ENCODE measurements at places on chromosomes 4 and X.

DNA sequence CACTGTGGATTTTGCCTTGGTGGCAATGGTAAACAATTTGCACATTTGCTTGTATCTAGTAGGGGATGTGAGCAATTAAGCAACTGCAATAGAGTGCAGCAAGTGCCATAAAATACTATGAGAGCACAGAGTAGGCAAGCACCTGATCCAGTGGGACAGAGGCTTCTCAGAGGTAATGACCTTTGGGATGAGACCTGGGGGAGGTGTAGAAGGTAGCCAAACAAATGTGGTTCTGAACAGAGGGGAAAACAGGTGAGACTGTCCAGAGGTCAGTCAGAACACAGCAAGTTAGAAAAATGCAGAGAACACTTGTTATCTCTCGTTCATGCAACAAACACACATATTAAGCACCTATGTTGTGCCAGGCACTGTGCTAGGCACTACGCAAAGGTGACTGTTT, 21.4 kb upstream of the ANK2 start:
- DNase-seq, result no peak

GRCh38 chrX:123993326-123993725, 31.8 kb downstream of the STAG2 start:
- DNase-seq, result peak; percentile 55

- DNase-seq, result no peak
Measured at GRCh38 chrX:132858018-132858417, 100.4 kb downstream of the HS6ST2 start.

GRCh38 chr4:101367201-101367600, 19.9 kb upstream of the PPP3CA start:
- peak; percentile 95 for DNase-seq

GRCh38 chr4:128353791-128354190, 66.2 kb upstream of the PGRMC2 start:
- no peak for DNase-seq

DNA sequence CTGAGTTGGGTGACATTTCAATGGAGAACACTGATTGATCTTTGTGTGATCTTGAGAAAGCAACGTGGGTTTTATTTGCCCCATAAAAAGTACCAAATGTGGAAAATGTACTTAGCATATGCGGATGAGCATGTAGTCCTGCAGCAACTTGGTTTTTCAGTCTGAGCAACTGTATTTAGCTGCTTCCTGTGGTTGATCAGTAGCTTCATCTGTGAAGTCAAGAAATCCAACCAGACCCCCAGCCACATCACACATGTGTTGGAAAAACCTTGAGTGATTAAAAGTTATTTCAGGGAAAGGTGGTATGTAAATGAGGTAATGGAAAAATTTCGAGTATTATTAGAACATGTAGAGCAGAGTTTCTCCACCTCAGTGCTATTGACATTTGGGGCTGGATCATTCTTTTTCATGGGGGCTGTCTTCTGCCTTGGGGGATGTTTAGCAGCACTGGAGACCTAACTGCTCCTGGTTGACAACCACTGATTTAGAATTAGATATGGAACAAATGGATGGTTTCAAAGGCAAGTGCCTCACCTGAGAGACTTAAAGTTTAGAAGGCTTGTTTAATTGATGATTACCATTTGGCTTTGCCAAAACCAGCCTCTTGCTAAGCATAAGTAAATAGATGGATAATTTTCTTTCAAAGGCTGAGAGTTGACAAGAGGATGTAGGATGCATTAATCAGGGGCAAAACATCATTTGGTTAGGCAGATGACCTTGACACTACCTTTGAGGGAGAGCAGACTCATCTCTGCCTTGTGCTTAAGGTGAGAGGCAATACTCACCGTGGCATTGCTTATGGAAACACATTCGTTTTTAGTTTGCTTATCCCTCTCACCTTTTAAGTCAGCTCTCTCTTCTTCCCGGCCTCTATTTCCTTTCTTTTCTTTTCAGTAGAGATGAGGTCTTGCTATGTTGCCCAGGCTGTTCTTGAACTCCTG, 193.0 kb upstream of the RPS6KA3 start:
- DNase-seq, result no peak

DNA sequence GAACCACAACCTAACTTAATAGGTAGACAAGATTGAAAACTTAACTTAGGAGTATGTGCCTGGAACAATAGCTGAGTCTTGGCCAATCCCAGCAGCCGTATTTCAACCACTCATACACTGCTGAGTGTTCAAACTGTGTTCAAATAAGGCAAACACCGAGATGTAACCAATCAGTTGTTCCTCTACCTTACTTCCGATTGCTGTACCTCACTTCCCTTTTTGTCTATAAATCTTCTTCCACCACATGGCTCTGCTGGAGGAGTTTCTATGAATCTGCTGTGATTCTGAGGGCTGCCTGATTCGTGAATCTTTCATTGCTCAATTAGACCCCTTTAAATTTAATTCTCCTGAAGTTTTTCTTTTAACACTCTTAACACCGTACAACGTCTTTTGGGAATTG, 108.0 kb downstream of the ANAPC4 start:
- no peak for DNase-seq

GRCh38 chr4:152050106-152050505, 289.3 kb upstream of the GATB start:
- DNase-seq, result no peak

GRCh38 chrX:105475801-105476200, 255.3 kb upstream of the TEX13A start:
- no peak for DNase-seq

GRCh38 chr4:7037425-7037824, 5.7 kb upstream of the TADA2B start:
- no peak for DNase-seq

- DNase-seq, result no peak
Measured at GRCh38 chr4:76276813-76277212, 25.3 kb downstream of the FAM47E start.

DNA sequence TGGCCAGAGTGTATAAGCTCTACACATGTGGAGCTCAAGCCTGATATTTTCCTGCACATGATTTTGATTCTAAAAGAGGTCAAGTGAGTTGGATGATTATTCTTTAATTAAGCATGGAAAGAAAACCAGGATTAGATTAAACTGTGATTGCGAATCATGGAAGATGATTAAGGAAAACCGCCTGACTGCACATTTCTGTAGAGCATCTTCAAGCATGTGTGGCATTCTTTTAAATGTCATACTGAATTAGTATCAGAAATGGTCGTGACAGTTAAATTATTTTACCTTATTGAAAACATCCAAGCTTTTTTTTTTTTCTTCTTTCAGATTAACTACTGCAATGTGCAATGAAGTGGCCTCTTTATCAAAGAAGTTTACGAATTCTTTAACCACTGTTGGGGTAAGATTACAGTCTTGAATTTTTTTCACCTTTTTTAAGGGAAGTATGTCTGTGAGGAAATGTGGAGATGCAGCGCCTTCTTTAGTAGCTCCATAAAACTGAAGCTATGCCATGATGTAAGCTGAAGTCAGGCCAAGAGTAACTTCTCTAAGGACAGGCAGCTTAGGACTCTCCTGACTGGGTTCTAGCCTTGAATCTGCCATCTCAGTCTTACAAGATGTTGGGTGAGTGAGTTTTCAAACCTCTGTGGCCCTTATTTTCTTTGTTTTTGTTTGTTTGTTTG, 67.9 kb downstream of the FAM114A1 start:
- DNase-seq, result no peak

DNA sequence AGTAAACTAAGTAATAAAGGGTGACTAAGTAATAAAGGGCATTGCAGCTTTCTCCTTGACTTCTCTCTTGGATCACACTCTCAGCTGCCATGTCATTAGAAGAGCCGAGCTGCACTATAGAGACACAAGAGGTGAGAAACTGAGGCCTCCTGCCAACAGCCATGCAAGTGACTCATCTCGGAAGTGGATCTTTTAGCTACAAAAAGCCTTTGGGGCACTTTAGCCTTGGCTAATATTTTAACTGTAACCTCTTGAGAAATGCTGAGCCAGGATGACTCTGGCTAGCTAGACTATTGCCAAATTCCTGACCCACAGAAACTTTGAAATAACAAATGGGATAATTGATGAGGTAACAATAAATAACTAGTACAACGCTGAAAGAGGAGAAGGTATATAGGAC, 1.5 kb upstream of the NEIL3 start:
- DNase-seq, result peak; percentile 57

DNA sequence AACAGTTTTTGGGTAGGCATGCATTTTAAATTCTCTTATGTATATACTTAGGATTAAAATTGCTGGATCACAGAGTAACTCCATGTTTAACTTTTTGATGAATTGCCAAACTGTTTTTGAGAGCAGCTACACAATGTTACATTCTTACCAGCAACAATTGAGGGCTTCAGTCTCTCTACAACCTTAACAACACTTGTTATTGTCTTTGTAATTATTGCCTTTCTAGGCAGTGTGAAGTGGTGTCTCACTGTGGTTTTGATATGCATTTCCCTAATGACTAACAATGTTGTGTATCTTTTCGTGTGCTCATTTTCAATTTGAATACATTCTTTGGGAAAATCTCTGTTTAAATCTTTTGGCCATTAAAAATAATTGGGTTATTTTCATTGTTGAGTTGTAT, 17.3 kb upstream of the F11 start:
- no peak for DNase-seq

DNA sequence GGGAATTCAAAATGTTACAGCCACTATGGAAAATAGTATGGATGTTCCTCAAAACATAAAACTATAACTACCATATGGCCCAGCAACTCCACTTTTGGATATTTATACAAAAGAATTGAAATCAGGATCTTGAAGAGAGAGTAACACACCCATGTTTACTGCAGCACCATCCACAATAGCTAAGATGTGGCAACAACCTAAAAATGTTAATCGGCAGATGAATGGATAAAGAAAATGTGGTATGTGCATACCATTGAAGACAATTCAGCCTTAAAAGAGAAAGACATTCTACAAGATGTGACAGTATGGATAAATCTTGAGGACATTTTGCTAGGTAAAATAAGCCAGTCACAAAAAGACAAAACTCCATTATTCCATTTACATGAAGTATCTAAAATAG, 171.9 kb downstream of the DCHS2 start:
- no peak for DNase-seq

DNA sequence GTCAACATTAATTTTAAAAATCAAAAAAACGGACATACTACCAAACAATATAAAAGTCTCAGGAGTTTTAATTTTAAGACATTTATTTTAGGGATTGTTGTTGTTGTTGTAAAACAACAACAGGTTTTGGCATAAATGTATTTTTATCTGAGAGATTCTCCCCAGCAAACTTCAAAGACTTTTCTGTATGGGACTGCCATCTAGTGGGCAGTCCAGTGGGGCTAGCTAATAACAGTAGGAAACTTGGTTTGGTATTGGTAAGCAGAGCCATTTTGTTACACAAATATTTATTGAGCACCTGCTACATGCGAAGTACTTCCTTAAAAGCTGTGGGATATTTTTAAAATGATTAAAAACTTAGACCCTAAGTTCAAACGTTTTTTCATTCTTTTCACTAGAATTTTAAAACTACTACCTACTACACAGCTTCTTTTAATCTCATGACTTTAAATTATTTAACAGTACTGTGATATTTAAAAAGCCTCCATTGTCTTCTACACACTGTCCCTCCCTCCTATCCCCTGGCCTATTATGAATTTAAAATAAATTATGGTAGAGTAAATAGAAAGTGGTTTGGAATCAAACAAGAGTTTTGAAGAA, 1028.4 kb upstream of the INTU start:
- peak; percentile 36 for DNase-seq

DNA sequence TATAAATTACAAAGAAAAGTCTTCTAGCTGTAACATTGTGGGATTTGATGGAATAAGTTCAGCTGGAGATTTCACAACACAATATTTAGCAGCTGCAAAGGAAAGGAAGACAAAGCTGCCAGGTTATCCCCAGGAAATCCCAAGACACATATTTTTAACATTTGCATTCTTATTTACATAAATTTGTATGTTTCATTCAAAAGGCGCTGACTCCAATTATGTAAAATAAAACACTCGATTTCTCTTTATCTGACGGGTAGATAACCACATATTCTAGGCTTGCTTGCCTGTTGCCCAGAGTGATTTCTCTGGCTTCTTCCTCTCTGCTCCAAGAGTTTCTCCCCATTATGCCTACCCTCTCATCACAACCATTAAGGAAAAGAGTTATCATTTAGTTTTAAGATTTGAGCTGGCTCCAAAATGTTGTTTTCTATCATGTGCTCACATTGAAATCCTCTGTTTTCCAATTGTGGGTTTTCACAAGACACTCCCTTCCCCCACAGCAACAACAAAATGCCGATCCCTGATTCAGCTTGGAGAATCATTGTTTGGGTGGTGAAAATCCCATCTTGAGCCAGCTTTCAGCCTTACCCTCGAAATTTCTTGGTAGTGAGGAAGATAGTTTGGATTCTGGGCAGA, 128.2 kb upstream of the RASGEF1B start:
- DNase-seq, result no peak

GRCh38 chr4:58760737-58761136, 1650.6 kb upstream of the IGFBP7 start:
- DNase-seq, result peak; percentile 11

DNA sequence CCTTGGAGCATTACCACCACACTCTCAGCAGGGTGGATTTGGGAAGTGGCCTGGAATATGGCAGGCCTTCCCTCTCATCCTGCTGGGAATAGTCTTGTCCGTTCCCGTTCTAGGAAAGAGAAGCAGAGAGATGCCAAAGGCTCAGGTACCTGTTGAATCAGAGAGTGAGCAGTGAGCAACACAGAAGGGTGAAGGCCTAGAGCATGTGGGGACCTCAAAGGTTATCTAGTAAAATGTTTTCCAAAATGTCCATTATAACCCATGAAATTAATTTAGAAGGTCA, 30.8 kb downstream of the SLC16A2 start:
- DNase-seq, result no peak

GRCh38 chr4:79495447-79495846, 87.4 kb upstream of the GK2 start:
- DNase-seq, result no peak

DNA sequence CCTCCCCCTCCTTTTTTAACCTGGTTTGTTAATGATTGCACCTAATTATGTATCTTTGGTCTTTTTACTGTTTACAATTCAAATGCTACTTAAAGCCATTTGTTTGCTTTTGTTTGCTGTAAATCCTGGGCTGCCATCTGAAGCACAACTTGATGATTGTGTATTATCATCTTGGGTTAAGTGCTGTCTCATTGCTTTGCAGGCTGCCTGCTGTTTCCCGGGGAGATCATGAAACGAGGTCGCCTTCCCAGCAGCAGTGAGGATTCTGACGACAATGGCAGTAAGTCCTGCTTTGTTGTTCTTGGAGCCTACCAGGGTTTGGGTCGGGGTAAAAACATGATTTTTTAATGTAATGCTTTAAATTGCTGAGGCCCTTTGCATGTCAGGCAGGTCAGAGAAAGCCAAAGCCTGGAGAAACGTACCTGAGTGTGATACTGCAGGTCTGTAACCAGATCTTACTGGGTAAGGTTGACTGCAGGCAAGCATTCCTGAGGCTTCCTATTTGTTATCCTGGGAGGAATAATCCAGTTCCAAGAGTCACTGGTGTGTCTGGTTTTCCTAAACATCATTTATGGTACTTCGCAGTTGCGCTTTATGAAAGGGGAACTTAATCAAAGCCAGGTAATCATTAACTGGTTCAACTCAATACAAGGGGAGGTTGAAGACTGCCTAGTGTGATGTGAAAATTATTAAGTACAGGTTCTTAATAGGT, 22.2 kb downstream of the JADE1 start:
- no peak for DNase-seq

- DNase-seq, result no peak
Measured at GRCh38 chr4:122952028-122952427, 29.6 kb upstream of the NUDT6 start.

GRCh38 chr4:73870260-73870659, 1.1 kb downstream of the CXCL1 start:
- peak; percentile 44 for DNase-seq
